Iris pigment epithelial cell (primary cell): ENCODE measurements at places on chromosomes 13 and 19.

DNA sequence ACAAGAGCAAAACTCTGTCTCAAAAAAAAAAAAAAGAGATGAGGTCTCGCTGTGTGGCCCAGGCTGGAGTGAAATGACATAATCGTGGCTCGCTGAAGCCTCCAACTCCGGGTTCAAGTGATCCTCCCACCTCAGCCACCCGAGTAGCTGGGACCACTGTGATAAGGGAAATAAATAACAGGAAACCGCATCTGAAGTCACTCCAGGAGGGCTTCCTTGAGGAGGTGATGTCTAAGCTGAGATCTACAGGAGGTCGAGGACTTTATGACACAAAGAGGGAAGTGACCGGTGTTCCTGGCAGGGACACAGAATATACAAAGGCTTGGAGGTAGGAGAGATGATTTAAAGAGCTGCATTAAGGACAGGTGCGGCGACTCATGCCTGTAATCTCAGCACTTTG, 8.9 kb upstream of the NR2F6 start:
- no peak for DNase-seq

DNA sequence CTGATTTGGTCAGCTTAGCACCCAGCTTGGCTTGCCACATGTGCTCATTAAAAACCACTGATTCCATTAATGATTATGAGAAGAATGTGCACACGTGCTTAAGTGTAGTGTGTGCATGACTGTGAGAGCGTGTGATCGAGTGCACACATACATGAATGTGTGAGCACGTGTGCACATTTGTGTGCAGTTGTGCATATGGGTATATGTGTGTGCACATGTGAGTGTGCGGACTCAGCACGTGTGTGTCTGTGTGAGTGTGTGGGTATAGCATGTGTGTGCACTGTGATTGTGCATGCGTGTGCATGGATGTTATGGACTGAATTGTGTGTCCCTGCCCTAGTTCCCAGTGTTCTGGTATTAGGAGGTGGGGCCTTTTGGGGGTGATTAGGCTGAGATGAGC, 202.1 kb upstream of the ZNF536 start:
- DNase-seq: no peak

DNA sequence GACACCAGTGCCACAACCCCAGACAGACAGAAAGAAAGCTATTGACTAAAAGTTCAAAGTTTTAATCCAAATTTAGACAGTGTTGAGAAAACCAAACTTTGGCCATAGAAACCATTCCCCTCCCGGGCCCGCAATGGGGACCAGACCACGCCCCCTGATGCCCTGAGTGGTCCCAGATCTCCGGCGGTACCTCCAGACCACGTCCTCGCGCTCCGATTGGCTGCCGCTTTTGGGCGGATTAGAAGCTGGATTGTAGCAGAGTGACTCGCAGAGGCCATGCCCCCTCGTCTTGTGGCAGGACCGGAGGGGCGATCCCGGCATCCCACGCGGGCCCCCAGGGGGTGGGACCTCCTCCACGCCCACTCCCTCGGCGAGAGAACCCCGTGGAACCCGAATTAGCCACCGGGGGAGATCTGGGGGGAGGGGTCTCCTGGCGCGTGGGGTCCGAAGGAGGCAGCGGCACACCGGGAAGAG, 797 bp upstream of the HSD17B14 start:
- DNase-seq: peak; percentile 91

DNA sequence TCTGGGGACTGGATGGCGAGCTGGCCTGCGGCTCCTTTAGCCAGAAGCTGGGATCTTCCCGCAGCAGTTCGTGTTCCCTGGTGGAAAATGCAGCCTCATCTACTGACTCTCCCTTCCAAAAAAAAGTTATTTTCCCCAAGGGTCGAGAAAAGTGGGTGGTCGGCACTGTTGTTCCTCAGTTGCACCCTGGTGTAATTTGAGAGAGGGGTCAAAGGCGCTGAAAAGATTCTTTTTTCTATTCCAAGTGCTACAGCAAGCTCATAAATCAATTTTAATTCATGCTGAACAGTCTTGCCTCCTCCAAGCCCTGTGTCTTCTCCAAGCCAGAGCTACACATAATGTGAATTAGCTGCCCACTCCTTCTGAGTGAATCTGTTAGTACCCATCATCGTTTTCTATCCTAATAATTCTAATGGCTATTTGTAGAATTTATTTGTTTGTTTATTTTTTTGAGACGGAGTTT, 774 bp downstream of the SLC25A15 start:
- DNase-seq: no peak

DNA sequence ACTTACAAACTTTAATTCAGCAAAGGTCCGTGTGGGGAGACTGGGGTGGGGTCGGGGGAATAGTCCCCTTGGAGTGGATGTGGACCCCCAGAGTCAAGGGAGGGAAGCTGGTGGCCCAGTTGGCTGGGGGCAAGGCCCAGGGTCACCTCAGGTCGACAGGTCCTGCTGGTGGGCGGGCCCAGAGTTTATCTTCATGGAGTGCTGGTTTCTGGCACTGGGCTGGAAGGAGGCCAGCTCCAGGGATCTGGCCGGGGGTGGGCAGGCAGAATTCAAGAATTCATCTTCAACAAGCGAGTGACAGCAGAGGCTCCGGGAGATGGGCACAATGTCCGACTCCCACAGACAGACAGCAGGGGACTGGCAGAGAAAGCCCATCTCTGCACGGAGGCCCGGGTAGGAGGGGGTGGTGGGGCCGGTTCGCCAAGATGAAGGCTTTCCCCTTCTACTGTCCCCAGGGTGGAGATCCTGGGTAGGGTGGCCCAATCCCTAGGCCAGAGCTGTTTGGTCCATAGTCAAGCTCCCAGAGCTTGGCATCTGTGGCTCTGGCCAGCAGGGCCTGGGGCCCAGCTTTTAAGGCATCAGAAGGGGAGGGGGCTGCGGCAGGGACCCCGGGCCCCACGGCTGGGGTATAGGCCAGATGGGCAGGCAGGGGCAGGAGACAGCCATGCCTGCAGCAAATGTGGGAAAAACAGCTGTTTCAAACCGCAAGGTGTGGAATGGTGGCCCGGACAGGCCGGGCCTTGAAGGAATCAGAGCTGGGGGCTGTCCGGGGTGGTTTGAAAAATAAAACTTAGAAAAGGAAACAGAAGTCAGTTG, 622 bp upstream of the FDX2 start:
- no peak for DNase-seq

GRCh38 chr19:5790559-5791520, at the start of gene DUS3L:
Gene DUS3L, minus strand, starts transcription at chr19:5791163. Its CDS starts 22 bp downstream, at chr19:5791141.
- peak; percentile 99 for DNase-seq

DNA sequence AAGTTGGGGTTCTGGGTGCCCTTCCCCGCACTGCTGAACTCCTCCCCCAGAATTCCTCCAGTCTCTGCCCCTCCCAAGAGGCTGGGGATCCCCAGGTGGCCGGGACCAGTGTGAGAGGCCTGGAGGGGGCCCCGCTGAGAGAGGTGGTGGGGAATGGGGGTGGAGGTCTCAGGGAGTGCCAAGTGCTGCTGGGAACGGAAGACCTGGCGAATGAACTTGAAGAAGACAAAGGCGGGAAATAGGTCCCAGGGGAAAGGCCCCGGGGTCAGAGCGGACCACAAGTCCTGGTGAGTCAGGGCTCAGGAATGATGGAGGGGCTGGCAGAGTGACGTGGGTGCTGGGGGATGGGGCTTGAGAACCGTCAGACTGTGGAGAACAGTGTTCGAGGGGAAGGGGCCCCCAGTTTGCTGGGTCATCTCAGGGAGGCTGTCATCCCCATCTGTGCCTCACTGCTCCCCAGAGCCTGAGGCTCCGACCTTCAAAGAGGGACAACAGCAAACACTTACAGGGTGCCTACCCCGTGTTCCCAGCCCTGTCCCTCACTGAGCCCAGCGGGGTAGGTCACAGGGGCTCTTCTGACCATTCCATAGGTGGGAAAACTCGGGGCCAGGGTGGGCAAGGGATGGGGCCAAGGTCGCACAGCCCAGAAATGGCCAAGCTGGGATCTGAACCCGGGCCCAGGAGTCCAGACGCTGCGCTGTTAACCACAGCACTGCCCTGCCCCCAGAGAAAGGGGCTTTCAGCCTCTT, 16.0 kb upstream of the SEMA6B start:
- DNase-seq: peak; percentile 79

GRCh38 chr19:56146904-56147303, 5.8 kb downstream of the ZNF444 start:
- no peak for DNase-seq

- DNase-seq: no peak
These were observed 15.2 kb downstream of the TNNT1 start for GRCh38 chr19:55133639-55134444.

DNA sequence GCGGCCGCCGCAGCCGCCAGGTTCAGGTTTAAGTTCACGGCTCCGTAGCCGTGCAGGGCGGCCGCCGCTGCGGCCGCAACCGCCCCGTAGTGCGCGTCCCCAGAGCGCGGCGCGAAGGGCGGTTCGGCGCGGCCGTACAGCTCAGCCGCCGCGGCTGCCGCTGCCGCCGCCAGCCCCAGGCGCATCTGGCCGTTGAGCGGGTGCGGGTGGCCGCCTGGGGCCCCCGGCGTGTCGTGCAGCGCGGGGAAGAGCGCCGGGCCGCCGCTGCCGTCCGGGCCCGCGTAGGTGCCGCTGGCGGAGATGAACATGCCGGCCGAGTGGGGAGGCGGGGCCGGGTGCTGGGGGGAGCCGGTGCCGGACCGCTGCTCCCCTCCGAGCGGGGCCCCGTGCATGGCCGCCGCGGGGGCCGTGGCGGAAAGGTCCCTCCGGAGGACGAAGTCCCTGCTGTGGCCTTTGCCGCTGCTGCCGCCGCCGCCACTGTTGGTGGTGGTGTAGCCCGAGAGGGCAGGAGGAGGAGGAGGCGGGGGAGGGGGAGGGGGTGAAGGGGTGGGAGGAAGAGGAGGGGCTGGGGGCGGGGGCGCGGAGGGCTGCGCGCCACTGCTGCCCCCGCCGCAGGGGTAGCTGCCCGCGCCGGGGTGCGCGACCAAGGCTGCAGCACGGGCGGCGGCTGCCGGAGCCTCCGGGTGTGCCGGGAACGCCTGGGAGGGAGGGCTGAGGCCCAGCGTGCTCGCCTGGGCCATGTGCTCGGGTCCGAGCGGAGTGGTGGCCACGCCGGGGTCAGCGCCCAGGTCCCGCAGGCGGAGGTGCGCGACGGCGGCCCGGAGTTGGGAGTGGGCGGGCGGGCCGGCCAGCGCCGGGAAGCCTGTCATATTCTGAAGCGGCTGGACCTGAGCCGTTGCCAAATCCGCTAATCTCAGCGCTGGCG, 654 bp downstream of the ZIC5 start:
- no peak for DNase-seq

DNA sequence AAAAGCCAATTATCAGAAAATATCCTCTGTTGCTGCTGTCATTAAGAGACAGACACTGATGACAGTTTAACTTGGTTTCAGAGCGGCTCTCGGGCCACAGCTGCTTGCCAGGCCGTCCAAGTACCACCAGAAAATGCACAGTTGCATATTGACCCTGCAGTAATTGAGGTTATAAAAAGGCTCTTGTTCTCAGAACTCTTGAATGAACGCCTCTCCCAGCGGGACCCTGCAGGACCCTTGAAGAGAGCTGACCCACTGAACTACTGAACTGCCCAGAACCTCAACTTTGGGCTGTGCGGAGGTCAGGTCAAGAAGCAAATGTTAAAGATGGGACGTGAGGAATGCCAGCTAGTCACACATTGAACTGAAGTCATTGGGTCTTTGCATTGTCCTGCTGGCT, 1559.0 kb upstream of the SLC10A2 start:
- DNase-seq: no peak

- DNase-seq: peak; percentile 86
These were observed 142.0 kb downstream of the ZNF737 start for GRCh38 chr19:20423381-20424197.

- DNase-seq: no peak
These were observed 2.3 kb downstream of the MATK start for GRCh38 chr19:3783660-3784584.

DNA sequence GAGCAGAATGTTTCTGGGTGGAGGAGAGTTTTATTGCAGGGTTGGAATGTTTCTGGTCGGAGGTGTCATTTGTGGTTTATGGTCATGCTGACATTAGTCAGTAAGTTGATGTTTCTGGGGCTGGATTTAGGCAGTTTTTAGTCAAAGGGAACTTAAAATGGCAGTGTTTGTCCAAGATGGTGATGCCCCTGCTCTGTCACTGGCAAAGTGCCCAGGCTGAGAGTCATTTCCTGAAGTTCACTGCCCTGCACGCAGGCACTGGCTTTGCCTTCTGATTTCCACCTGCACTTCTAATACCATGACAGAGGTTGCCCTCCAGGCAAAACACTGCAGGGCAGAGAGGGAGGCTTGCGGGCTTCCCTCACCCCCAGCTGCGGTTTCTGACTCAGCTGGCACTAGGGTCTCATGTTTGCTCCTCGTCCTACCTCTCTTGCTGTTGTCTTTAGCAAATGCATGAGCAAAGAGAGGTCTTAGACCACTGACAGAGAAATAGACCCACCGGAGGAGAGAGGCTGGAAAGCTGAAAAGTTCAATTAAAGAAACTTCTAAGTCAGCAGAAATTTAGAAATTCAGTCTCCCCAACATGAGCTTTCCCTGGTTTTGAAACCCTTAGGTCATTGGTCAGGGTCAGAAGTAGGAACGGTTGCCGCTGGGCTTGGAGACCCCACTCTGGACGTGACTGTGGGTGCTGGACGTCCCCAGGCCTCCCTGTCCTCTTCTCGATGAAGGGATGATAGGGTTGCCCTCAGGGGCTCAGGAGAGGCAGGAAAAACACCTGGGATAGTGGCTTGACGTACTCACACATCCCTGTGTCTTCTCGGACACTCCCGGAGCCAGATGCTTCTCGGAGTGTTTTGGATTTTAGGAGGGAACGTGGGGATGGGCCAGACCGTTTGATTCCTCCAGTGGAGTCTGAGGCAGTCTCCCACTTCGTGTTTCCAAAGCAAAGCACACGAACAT, 26.3 kb downstream of the TMEM255B start:
- peak; percentile 35 for DNase-seq

DNA sequence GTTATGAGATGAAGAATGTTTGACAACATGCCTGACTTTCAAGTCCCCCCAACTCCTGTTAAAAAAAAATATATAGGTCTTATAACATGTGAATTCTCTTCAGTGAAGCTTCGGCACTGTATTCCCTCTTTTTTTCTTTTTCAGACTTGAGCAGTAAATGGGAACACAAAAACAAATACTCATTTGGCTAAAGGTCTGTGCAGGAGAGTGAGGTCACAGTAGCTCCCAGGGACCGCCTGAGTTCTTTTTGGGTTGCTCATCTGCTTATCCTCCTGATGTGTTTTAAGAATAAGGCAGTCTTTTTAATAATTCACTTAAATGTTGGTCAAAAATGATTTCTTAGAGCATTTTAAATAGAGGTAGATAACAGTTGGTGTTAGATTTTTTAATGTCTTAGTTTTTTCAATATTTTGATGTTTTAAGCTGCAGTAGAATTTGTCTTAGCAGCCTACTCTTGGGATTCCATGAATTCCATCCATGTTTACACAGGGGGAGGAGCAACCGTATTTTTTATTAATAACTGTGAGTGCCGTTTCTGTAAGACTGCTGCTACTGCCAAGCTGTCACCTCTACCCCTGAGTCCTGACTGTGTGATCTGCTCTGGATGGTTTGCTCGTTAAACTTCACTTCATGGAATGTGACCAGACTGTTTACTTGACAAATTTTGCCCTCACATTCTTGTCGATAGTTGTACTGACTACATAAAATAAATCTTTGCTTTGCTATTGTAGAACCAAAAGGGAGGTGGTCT, 14.9 kb downstream of the HNRNPM start:
- peak; percentile 85 for DNase-seq

DNA sequence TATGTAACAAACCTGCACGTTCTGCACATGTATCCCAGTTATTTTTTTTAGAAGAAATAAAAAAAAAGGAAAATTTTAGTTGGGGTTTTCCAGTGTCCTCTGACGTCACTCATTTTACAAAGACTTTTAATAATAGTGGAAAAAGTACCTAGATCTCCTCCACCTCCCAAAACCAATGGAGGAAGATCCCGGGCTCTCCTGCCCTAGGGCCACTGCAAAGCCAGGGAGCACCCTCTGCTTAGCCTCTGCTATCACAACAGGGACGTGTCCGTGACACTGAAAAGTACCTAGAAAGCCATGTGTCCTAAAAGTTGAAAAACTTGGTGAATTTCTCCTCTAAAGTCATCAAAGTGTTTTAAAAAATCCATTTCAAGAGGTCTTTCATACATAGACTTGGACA, 46.7 kb upstream of the IRS2 start:
- DNase-seq: no peak
